ENCODE measurements at places on chromosomes 6 and 20.

GRCh38 chr6:39279539-39279938 is 34.7 kb downstream of the KCNK17 start:
- no peak for DNase-seq

GRCh38 chr6:3654898-3655297 is 96.6 kb downstream of the PXDC1 start:
- no peak for DNase-seq

GRCh38 chr6:36419310-36419709 is 23.3 kb downstream of the PXT1 start:
- no peak for DNase-seq

GRCh38 chr20:37303637-37304036 is 14.2 kb downstream of the MANBAL start:
- no peak for DNase-seq

- no peak for DNase-seq
Measured at GRCh38 chr6:7269816-7270215, 43.2 kb downstream of the SSR1 start.

- DNase-seq = no peak
Measured at GRCh38 chr20:57309544-57310115, 20.0 kb upstream of the SPO11 start.

DNA sequence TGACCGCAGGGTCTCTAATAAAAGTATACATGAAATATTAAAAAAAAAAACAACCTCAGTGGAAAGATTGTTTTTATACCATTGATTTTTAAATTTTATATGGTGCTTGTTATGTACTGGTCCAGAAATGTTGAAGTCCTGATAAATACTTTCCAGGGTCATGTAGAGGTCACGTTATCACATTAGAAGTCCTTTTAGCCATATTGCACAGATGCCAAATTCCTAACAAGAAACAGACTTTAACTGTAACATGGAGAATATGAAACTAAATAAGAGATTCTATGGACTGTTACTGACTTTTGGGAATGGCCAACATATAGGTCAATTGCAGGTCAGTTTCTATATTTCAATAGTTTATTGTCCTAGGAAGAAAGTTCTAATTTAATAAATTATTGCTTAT is 89.0 kb downstream of the ADGRB3 start:
- no peak for DNase-seq

- no peak for DNase-seq
Measured at GRCh38 chr6:1378065-1379016, 11.0 kb upstream of the FOXF2 start.

GRCh38 chr20:47490795-47491194 is 10.9 kb upstream of the NCOA3 start:
- DNase-seq = no peak

GRCh38 chr6:69217343-69217742 is 579.5 kb downstream of the LMBRD1 start:
- DNase-seq = no peak

DNA sequence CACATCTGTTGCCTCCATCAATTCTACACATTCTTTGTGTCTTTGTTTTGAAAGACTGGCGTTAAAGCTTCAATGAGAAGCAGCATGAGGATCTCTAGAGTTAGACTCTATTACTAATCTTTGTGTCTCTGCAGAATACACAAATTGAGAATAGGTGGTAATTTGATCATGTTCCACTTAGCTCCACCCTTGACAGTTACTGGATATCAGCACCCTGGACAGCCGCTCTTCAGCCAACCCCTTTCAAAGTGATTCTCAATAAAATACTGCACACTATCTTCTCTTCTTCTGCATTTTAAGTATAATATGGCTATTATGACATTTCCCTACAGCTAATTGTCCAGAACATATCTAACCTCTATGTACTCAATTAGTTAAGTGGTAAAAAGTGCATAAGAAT is 54.3 kb upstream of the CNR1 start:
- peak; percentile 11 for DNase-seq

Measured in NCI-H2081 (cell line).